ENCODE measurements at places on chromosomes 2 and 18.

DNA sequence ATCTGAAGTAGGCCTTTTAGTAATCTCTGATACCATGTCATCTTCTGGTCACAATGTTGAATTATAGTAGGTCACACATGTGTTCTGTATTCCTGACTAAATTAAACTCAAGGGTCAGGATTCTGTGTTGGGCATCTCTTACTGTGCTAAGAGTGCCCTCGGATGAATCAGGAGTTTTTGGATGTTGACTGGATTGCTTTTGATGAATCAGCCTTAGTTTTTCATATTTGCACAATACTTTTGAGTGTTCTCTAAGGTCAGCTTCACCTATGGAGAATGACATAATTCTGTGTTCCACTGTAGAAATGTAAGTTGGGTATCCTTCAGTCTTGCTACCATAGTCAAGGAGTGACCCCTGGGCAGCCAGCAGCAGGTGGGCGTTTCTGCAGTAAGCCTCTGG lies 190.1 kb downstream of the PTPRM start:
- DNase-seq, result peak; percentile 56

GRCh38 chr2:51994123-51994763 lies 962.3 kb upstream of the NRXN1 start:
- no peak for DNase-seq

DNA sequence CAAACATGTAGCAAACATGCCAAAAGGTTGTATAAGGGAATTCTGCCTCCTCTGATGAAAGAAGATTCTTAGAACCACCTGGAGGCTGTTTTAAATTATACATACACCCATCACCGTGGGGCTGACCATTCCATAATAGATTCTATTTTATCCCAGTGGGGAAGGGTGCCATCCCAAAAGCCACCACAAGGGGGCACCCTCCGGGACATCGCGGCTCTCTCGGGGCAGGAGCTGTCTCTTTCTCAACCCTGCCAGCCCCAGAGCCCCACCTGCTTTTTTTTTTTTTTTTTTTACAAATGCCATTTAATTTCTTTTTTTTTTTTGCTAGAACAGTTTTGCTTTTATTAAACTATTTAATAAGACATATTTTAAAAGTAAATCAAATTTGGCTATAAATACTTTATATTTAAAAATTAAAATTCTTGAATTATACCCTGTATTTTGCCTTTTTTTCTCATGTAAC lies 8.6 kb upstream of the MTCL1 start:
- peak; percentile 58 for DNase-seq

- DNase-seq, result peak; percentile 97
Measured at GRCh38 chr2:32484937-32485336, 128.1 kb downstream of the BIRC6 start.

GRCh38 chr18:34758378-34758948 lies 48.4 kb downstream of the DTNA start:
- DNase-seq, result no peak

GRCh38 chr18:74562775-74563174 lies 28.5 kb downstream of the CNDP1 start:
- no peak for DNase-seq

DNA sequence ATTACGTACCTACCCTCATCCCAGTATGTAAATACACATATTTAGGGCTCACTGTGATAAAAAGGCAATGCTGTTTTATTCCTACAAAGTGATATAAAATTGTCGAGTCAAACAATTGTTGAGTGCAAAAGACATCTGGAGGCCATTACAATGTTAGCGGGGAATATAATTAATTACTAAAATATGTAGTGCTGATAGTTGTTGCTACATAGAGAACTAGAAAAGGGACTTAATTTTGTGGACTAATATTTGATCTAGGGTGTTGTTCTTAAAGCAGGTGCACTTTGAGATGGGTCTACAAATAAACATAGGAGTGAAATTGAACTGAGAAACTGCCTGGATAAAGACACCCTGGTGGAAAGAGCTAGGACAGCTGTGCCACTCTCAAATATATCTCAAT lies 300.1 kb downstream of the NOL4 start:
- DNase-seq, result no peak

All from fibroblast of mammary gland (primary cell).